ENCODE measurements at places on chromosomes 5 and 9.
A peak's percentile ranks its signal among the peaks of the same experiment; 100 is the strongest.

GRCh38 chr5:125175348-125176004, 429.0 kb upstream of the ZNF608 start:
- DNase-seq = no peak

- peak; percentile 84 for DNase-seq
Observed at GRCh38 chr9:80649001-80649420, 1040.3 kb downstream of the TLE1 start.

GRCh38 chr5:76715486-76715735, 515 bp upstream of the F2R start:
- DNase-seq = no peak

DNA sequence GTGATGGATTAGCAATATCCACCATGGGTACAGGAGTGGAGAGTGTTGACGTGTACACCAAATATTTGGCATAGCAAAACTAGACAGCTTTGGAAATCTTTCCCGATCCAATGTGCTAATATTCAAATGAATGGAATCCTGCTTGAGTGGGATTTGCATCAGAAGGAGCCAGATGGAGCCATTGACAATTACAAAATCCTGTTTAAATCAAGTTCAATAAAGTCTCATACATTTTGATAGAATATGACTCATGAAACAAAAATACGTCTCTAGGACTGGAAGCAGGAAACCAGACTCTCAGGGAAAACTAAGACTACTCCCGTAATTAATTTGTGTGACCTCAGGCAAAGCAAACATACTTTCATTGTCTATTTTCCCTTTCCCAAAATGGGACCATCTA, 13.0 kb downstream of the TNC start:
- peak; percentile 26 for DNase-seq
